ENCODE measurements at places on chromosomes 1 and 21.
A peak's percentile ranks its signal among the peaks of the same experiment; 100 is the strongest.

DNA sequence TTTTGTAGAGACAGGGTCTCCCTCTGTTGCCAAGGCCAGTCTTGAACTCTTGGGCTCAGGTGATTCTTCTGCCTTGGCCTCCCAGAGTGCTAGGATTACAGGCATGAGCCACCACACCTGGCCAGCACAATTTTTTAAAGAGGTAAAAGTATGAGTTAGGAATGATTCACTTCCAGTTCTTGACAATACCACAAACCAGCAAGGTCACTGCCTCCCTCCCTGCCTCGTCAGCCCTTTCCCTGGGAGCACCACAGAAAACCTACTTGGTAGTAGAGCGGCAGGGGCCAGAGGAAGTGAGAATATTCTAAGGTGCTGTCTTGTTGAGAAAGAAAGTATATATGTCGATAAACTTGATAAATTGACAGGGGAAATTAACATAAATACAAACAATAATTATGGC, 10.8 kb upstream of the CDA start:
- H3K4me1 ChIP-seq, result no peaks in the 10 kb centered on the region
- DNase-seq, result no peak
- H3K27me3 ChIP-seq, result peaks cover 4% of the 10 kb centered on the region
- no peaks in the 10 kb centered on the region for H3K36me3 ChIP-seq
- H3K27ac ChIP-seq, result no peak overlapping the region

GRCh38 chr1:12112711-12113161, 49.6 kb downstream of the TNFRSF8 start:
- no peak for DNase-seq
- no peak overlapping the region for H3K27ac ChIP-seq

DNA sequence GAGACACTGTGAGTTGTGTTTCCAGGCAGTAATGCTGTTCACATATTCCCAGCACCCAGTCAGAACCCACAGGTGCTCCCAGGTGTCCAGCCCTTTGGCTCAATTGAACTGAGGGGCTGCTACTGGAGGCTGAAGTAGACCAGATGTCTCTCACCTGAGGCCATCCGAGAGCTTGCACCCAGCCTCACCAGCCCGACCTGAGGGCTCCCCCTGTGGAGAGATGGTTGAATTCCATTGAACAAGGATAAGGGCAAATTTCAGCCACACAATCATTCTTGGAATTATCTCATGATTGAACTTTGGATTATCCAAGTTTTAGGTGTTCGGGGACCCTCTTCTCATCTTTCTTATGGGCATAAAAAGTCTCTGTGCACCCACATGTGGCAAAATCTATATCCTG, 52.1 kb downstream of the OBSCN start:
- DNase-seq, result no peak
- no peaks in the 10 kb centered on the region for H3K27me3 ChIP-seq
- no peak overlapping the region for H3K27ac ChIP-seq
- H3K4me1 ChIP-seq, result no peaks in the 10 kb centered on the region
- H3K36me3 ChIP-seq, result peaks cover 68% of the 10 kb centered on the region

GRCh38 chr1:75861831-75862230, 65.1 kb downstream of the MSH4 start:
- no peaks in the 10 kb centered on the region for H3K4me1 ChIP-seq
- no peak overlapping the region for H3K27ac ChIP-seq
- H3K4me3 ChIP-seq, result no peak overlapping the region

- no peaks in the 10 kb centered on the region for H3K36me3 ChIP-seq
- H3K27ac ChIP-seq, result no peak overlapping the region
- H3K4me1 ChIP-seq, result no peaks in the 10 kb centered on the region
- DNase-seq, result no peak
These were observed 22.5 kb upstream of the C1QA start for GRCh38 chr1:22613951-22614350.

GRCh38 chr1:239811211-239811885, 280.3 kb upstream of the FMN2 start:
- no peaks in the 10 kb centered on the region for H3K4me1 ChIP-seq
- peak; percentile 32 for DNase-seq
- H3K27me3 ChIP-seq, result no peaks in the 10 kb centered on the region
- no peaks in the 10 kb centered on the region for H3K36me3 ChIP-seq
- H3K4me3 ChIP-seq, result no peak overlapping the region

- H3K4me1 ChIP-seq, result peaks cover 31% of the 10 kb centered on the region
- H3K4me3 ChIP-seq, result peak overlapping the region; percentile 91
- H3K27ac ChIP-seq, result peak overlapping the region; percentile 98
These were observed 703 bp downstream of the PUM1 start for GRCh38 chr1:31064718-31065309.

DNA sequence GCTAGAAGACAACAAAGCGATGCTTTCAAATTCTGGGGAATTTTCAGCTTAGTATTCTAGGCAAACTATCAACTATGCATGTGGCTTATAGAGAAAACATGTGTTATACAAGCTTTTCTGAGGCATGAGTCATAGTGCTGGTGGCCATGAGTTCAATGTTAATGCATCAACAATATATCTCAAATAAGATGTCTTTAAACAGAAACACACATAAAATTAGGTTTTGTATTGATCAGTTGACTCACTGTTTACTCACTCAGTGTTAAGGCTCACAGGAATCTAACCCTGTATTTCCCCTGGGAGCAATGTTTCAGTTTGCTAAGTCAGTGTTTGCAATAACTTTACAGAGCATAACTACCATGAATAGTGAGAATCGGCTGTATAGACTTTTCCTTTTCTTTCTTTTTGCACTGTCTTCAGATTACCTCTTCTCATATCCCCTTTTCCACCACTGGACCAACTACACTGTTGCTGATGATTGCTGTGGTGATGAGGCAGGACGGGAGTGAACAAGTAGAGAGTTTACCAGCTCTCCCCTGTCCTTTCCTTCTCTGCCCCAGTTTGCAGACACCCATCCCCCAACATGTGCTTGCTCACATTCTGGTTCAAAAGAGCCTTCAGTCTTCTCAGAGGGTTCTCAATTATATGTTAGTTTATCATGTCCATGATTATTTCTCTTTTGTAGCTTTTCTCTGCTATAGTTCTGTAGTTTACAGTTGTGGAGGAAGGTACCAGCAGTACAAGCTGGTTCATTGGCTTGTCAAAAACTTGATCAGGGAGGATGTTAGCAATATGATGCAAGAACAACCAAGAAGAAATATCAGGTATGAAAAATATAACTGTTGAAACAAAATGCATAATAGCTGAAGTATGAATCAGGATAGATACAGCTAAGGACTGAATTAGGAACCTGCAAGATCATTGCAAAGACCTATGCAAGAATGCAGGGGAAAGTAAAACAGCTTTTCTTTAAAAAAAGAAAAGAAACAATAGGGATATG, 23.9 kb downstream of the CD2 start:
- H3K27me3 ChIP-seq, result no peaks in the 10 kb centered on the region
- no peaks in the 10 kb centered on the region for H3K36me3 ChIP-seq
- peak overlapping the region; percentile 79 for H3K27ac ChIP-seq
- no peak overlapping the region for H3K4me3 ChIP-seq
- peak; percentile 58 for DNase-seq
- H3K4me1 ChIP-seq, result peaks cover 26% of the 10 kb centered on the region

All from DND-41 (cell line).